Hepatocyte (in vitro differentiated cells): ENCODE measurements at places on chromosomes 1 and 21.

DNA sequence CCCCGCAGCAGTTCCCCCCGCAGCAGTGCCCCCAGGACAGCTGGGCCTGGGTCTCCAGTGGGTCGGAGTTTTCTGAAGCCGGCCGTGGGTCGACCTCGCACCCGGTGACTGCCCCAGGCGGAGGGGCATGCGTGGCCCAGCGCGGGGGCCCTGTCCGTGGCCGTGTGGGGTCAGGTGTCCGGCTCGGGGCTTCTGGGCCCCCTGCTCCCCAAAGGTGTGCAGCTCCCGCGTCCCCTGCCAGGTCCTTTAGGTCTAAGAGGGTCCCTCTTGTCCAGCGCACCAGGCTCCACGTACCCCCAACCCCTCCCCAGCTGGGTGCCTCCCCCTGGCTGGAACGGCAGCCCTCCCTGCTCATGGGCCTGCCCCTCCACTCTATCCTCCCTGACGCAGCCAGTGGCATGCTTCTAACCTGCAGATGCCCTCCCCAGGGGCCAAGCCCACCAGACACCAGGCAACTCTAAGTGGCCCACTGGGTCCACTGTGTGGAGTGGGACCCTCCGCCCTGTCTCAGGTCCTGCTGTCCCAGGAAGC is 5.9 kb upstream of the HES4 start:
- no peak for DNase-seq

GRCh38 chr1:208213786-208214185 is 30.4 kb downstream of the PLXNA2 start:
- no peak for DNase-seq

- no peak for DNase-seq
Observed at GRCh38 chr21:41451753-41452676, 26.0 kb downstream of the MX1 start.

DNA sequence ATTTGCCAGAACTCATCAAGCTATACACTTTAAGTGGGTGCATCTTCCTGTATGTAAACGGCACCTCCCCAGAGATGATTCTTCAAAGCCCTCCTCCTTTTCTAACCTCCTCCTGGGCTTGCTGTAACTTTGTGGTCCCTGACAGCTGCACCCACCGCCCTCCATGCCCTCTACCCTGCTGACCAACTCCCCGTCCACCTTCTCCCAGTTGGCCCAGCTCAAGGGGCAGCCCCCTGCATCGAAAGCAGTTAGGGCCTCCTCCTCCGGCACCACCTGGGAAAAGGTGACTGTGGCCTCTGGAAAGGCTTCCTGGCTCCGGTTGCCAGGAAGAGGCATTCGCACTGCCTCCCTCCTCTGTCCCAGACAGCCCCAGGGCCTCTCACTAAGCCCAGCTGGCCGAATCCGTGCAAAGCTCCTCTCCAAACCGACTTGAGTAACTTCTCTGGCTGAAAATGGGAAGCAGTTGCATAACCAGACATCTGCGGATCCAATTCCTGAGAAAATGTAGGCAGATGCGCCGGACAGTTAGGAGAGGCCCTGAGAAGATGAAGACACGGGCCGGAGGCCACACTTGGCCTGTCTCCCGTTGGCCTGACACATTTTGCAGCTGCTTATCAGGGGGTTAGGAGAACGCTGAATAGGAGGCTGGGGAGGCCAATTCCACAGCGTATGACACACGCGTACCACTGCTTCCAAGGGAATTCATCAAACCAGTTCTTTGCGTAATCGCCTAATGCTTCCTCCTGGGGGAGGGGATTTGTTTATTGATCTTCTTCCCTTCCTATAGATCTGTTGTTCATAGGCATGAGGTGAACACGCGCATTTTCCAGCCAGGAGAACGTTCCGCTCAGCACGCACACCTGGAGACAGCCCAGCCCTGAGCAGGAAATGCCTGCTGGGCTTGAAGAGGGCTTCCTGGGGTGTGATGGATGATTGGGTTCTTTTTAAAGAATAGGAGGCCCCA is 48.7 kb upstream of the COL6A2 start:
- DNase-seq: peak; percentile 80

DNA sequence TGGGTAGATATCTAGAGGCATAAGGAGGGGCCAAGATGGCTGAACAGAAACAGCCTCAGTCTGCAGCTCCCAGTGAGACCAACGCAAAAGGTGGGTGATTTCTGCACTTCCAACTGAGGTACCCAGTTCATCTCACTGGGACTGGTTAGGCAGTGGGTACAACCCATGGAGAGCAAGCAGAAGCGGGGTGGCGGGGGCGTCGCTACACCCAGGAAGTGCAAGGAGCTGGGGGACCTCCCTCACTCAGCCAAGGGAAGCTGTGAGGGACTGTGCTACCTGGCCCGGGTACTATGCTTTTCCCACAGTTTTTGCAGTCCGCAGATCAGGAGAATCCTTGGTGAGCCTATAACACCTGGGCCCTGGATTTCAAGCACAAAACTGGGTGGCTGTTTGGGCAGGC is 26.0 kb downstream of the KIFAP3 start:
- DNase-seq: no peak

DNA sequence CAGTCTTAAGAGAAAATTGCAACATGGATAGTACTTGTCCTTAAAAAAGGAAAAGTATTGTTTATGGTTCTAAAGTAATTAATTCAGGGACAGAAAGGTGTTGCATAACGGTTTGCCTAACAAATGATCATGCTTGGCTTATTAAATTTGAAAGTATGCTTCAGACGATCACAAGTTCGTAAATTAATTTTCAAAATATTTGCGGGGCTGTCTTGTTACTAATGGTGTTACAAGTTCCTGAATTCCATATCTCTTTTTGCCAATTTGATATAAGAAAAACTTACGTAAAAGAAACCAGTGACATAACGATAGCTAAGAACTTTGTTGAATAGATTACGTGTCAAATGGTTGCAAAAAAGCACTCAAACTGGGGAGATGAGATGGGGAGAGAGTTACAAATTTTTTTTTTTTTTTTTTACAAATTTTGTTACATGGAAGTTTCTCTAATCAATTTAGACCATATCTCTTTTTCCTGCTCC is 1.3 kb downstream of the AGO3 start:
- no peak for DNase-seq

GRCh38 chr1:214707306-214708087 is 104.5 kb downstream of the CENPF start:
- DNase-seq: peak; percentile 50

- no peak for DNase-seq
Observed at GRCh38 chr21:32437729-32438128, 25.2 kb downstream of the EVA1C start.

GRCh38 chr1:82143108-82143833 is 342.5 kb downstream of the ADGRL2 start:
- DNase-seq: no peak

DNA sequence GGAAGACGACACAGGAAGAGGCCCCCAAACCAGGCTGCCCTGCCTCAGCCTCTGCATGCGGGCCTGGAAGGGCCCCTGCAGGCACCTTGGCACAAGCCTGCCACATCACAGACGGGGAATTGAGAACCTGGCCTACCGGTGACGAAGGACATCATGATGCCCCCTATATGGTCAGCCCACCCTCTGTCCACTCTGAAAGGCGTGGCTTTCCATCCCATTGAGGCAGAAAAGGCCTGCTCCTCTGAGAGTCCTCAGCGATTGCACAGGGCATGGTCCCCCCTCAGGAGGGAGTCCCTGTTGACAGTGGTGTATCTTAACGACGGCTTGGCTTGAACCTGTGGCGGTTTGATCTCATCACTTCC is 11.4 kb downstream of the KRTAP10-1 start:
- no peak for DNase-seq

DNA sequence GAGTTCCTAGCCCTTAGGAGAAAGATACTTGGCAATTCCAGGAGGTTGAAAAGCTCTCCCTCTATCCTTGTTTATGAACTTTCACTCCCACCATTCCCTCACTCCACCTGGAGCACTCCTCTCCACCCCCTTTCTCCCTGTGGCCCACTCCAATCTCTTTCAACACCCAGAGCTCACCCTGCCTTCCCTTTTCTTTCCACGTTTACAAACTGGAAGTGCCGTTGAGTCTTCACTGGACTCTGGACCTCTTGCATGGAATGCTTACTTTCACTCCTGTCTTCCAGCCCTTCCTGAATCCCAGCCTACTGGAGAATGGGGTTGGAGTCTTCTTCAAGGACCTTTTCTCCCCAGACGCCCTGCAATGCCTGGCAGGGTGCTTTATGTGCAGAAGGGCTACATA is 198.5 kb downstream of the RHOU start:
- DNase-seq: peak; percentile 48

DNA sequence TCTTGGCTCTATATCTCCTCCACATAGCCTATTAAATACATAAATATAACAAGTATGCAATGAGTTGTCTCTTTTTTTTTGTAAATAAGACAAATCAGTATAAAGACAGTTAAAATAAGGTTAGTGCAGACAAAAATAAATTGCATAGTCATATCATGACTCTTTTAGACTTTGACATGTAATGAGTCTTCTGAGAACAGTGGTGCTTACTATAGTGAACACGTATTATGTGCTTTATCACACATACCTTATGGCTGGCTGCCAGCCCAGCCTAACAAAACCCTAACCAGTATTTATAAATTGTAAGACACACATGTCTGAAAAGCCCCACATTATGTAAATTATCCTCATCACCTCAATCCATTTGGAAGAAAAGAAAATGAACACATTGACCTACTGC is 29.1 kb upstream of the F13B start:
- peak; percentile 18 for DNase-seq

DNA sequence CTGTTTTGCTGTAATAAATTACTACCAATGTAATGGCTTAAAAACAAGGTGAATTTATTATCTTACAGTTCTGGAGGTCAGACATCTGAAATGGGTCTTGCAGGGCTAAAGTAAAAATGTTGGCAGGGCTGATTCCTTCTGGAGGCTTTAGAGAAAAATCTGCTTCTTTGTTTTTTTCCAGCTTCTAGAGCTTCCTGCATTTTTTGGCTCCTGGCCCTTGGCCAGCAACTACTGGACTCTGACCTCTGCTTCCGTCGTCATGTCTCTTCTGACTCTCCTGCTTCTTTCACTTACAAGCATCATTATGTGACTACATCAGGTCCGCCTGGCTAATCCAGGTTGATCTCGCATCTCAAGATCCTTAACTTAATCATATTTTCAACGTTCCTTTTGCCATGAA is 350.9 kb downstream of the S1PR1 start:
- peak; percentile 49 for DNase-seq

- no peak for DNase-seq
Observed at GRCh38 chr1:224045556-224045955, 68.4 kb upstream of the FBXO28 start.

- no peak for DNase-seq
Observed at GRCh38 chr1:25991937-25992688, 5.8 kb downstream of the PAFAH2 start.

GRCh38 chr1:235423214-235423652 is 56.0 kb downstream of the TBCE start:
- DNase-seq: no peak

GRCh38 chr21:28758042-28758882 is 234.4 kb downstream of the LTN1 start:
- DNase-seq: no peak

GRCh38 chr1:14137411-14138134 is 437.6 kb downstream of the PRDM2 start:
- DNase-seq: no peak

- DNase-seq: peak; percentile 83
Observed at GRCh38 chr1:178541829-178542553, 29.1 kb downstream of the TEX35 start.

- DNase-seq: peak; percentile 82
Observed at GRCh38 chr21:29849735-29850176, 90.0 kb downstream of the GRIK1 start.

- DNase-seq: no peak
Observed at GRCh38 chr1:34165422-34165921, 442 bp upstream of the CSMD2 start.

DNA sequence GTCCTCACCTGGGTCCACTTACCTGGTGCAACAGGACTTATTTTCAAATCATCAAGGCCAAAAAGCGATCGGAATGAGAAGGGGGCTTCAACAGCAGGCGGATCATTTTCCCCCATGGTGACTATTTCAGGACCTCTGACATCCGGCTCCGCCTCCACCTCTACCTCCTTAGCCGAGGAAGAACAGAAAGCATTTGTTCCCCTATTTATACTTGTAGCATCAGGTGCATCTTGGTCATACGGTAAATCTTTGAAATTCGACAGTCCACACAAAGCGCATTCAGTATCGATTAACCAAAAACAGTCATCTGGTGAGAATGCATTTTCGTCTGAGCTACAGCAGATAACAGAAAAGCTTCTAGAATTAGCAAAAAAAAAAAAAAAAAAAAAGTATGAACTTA is 550 bp downstream of the TMPRSS3 start:
- DNase-seq: no peak

GRCh38 chr1:200857804-200858203 is 15.0 kb upstream of the GPR25 start:
- DNase-seq: no peak

GRCh38 chr1:25944986-25945385 is 38.8 kb upstream of the STMN1 start:
- peak; percentile 48 for DNase-seq

DNA sequence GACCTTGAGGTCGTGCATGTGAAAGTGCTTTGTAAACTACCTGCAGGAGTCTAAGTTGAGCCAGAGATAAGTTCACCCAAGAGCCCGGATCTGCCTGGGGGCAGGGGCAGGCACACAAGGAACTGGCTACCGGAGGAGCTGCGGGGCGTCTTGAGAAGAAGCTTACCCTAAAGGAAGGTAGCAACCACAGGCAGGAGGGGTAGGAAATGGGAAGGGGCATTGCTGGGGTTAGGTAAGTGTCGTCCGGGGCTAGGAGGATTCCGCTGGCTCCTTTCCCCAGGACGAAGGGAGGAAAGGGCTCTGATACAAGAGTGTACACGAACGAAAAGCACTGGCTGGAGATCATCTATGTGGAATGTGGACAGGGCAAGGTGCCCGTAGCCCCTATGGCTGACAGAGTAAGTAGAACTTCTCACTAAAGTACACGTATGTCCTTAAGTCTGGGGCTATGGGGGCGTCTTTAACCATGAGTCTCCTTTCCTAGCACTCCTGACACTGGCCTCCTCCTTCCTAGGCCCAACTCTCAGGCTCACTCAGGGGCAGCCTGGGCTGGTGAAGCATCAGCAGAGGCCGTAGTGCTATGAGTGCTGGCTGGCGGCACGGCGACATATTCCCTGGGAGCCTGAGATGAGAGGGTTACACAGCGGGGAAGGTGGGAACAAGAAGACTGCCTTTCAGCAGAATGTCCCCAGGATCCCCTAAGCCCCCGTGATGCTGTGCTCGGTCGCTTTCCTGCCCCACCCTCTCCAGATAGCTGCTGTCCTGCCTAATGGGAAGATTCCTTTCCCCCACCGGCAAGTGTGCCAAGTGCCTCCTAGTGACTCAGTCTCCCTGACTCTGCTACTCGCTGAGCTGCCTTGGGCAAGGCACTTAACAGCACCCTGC is 9.1 kb upstream of the GALNT2 start:
- DNase-seq: no peak

DNA sequence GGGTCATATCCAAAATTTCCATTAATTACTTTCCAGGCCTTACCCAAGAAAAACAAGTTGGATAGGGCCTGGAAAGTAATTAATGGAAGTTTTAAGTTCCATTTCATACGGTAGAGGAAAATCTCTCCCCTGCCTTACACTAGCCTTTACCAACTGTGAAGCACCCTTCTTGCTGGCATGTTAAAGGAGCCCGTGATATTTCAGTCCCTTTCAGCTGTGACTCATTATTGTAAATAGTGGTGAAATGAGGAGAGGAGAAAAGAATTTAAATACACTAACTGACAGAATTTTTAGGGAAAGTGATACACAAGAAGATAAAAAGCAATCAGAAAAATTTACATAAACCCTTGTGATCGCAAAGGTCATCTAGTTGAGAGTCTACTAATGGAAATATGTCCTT is 20.3 kb upstream of the KAZN start:
- no peak for DNase-seq
